ENCODE measurements at places on chromosomes 5 and 9.
A peak's percentile ranks its signal among the peaks of the same experiment; 100 is the strongest.

- peak; percentile 51 for DNase-seq
Observed at GRCh38 chr9:137756045-137756744, 121.4 kb upstream of the CACNA1B start.

DNA sequence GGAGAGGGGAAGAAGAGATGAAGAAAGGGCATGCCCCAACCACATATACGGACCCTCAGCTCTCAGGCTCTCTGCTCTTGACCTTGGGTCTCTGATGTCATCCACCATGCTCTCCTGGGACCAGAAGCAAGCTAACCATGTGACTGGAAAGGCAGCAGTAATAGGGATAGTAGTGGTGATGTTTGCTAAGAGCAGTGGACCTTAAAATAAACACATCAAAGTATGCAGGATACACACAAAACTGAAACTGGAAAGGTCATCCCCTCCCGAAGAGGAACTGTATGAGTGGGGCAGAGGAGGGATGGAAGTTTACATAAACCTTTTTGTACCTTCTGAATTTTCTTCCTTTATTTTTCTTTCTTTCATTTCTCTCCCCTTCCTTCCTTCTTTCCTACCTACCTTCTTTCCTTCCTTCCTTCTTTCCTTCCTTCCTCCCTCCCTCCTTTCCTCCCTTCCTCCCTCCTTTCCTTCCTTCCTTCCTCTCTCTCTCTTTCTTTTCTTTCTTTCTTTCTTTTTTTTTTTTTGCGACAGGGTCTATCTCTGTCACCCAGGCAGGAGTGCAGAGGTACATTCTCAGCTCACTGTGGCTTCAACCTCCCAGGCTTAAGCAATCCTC is 8.1 kb upstream of the PTPN3 start:
- no peak for DNase-seq

DNA sequence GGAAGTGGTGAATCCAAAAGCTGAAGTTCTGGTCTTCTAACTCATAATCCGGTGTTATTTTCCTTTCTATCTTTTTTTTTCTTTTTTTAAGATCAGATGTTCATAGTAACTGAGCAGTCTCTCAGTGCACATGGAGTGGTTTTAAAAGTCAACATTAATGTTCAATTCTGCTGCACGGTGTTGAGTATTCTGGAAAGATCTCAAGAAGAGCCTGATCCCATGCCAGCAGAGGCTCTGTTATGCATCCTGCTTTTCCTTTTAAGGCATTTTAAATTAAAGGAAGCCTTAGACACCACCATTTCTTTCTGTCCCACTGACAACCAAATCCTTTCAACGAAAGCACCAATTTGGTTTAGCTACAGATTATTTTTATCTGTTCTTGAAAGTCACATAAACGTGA is 33.4 kb downstream of the SEMA5A start:
- DNase-seq: no peak

GRCh38 chr5:171961117-171961516 is 45.3 kb downstream of the FBXW11 start:
- peak; percentile 65 for DNase-seq

DNA sequence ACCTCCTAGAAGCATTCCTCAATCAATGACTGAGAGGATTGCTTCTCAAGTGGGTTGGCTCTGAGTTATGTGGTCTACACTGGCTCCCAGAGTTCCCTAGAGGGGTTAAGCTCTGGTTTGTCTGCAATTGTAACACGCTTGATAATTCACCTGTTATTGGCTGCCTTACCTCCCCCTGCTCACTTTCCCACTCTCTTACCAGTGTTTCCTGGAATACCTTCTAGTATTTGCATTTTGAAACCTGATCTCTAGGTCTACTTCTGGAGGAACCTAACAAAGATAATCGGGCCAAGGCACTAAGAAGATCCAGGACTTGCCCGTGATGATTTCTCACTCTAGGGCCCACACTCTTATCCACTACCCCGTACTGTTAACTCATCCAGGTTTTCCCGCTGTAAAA is 110.1 kb upstream of the MAP3K1 start:
- no peak for DNase-seq

DNA sequence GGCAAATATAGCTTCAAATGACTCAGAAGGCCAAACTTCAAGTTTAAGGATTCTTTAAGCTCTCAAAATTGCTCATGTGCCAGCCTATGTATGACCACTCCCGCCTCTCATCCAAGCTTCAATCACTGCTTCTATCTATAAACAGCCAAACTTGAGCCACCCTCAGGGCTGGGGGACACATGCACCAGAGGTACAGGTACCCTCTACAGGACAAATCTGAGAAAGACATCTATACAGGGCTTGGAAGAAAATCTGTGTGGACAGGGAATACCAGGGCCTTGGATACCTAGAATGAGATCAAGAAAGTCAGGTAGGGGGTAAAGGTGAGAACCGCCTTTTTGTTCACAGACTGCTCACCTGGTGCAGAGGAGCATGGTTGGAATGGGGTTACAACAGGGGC is 217.9 kb downstream of the ATPSCKMT start:
- no peak for DNase-seq

DNA sequence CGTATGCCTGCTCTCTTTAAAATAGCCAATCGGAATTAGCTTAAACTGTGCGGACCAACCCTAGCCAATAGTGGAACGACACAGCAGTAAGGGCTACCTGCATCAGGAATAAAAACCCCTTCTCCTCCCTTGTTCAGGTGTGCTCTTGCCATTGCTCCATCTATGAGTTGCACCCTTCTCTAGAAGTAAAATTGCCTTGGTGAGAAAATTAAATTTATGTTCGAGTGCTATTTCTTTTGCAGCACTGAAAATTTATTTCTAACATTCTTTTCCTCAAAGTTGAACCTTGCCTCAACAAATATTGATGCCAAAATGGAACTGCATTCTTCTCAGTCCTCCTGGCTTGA is 102.5 kb upstream of the SHB start:
- DNase-seq: no peak

DNA sequence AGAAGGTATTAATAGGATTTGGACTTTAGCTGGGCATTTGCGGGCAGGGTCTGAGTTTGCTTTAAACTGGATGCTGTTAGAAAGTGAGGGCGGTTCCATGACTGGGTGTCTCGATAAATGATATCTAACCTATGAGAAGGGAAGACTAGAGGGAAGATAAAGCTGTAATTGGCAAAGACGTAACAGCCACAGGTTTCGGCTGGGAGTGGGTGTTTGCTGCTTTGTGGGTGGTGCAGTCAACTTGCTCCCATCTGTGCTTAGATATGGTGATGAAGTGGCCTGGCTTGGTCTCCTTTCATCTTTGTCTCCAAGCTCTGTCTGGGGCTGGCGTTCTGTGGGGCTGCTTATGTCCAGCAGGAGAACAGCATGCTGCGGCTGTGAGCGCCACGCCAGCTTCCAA is 23.3 kb downstream of the OR2V1 start:
- DNase-seq: no peak

All from activated effector memory CD4-positive, alpha-beta T cell treated with anti-CD3 and anti-CD28 coated beads, Interleukin-2, amount 50 U/mL, for 16 hours (primary cell).